ENCODE measurements at places on chromosomes 1 and 21.

DNA sequence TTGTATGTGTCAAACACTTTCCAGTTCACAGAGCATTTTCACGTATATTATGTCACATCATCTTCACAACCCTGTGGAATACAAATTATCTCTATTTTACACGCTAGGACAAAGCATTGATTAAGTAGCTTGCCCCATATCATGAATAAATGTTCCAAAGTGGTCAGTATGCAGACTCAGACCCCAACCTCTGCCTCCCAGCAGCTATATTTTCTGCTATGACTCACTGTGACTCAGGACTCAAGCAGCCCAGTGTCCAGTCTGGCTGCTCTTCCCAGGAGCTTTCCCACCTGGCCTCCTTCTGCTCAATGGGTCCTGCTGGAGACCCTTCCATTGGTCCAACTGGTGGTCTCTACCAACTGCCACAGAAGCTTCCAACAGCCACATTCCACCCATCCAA lies 56.0 kb upstream of the RAP1A start:
- DNase-seq: no peak

- no peak for DNase-seq
Measured at GRCh38 chr1:63981408-63981773, 207.6 kb downstream of the ROR1 start.

- no peak for DNase-seq
Measured at GRCh38 chr1:177849579-177850290, 120.1 kb downstream of the SEC16B start.

DNA sequence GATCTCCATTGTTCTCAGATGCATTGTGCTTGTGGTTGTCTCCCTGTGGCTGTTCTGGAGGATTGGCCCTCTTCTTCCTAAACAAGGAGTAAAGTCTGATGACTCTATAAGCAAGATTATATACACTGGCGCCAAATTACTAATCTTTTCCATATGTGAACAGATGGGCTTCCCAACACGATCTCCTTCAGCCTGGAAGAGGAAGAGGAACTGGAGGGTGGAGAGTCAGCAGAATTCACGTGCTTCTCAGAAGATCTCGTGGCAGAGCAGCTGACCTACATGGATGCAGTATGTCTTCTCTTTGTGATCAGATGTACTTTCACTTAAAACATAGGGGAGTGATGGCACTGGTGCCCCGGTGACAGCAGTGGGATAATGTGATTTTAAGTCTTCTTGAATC lies 78.7 kb downstream of the RGL1 start:
- DNase-seq: no peak

GRCh38 chr1:42336978-42337377 lies 1.9 kb upstream of the FOXJ3 start:
- DNase-seq: no peak

DNA sequence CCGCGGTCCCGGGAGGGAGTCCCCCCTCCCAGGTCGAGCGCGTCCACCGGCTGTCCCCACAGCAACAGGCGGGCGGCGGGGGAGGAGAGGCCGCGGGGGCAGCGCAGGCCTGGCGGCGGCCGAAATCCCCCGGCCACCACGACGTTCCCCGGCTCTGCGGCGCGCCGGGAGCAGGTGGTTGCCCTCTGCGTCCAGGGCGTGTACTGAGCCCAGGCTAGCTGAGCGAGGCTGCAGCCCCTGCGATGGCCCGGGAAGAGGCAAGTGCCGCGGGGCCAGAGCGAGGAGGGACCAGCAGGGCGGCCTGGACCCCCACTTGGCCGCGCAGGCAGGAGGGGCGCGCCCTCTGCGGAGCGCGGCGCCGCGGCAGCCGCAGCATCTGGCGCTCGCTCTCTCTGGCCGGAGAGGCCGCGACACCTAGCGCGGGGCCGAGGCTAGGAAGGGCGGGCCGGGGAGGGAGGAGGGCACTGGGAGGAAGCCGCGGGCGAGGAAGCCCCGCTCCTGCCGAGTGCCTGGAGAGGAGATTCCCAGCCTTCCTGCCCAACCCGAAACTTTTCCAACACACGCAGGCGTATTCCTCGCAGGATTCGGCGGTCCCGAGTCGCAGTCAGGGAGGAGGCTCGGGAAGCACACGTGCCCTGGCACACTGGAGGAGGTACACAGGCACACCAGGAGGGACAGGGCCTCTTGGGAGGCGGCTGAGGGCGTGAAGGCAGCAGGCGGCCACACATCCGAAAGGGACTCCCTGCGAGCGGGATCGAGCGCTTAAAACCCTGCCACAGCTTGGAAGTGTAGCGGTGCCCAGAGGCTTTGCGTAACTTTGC lies 4.9 kb upstream of the PROX1 start:
- DNase-seq: no peak

- no peak for DNase-seq
Measured at GRCh38 chr1:28301368-28302174, 27.3 kb upstream of the MED18 start.

DNA sequence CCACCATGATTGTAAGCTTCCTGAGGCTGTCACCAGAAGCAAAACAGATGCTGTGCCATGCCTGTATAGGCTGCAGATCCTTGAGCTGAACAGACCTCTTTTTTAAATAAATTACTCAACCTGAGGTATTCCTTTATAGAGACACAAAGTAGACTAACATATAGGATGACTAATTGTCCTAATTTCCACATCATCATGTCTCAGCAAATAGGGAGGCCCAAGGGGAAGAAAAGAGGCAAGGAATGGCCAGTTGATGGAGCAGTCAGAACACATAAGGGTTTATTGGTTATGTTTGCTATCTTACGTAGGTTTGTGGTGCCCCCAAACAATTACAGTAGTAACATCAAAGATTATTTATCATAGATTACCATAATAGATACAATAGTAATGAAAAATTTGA lies 126.2 kb downstream of the RASAL2 start:
- DNase-seq: no peak
